ENCODE measurements at places on chromosomes 5 and 9.

DNA sequence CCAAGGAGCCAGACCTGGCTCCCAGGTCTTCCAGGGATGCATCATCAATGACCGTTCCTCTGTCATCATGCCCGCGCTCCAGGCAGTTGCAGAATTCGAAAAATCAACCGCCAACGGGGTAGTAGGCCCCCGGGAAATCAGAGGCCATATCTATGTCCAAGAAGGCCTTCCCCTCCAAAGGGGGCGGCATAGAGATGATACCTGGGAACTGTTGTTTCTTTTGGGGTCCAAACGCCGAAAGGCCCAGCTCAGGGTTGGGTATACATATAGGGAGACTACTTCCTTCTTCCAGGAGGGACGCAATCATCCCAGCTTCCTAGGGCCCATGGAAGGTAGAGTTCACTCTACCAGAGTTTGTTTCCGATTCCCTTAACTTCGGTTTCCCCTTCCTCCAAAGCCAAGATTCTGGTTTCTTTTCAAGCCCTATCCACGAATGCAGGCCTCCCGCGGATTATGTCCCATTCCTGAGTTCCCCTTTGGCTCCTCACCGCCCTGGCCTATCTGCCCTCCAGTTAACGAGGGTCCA, 754 bp downstream of the DCAF12 start:
- DNase-seq = no peak

- DNase-seq = no peak
Measured at GRCh38 chr9:79013715-79014610, 557.8 kb upstream of the TLE4 start.

GRCh38 chr5:128534726-128535125, 3.3 kb downstream of the FBN2 start:
- DNase-seq = no peak

GRCh38 chr5:149002053-149002452, 60.8 kb downstream of the SH3TC2 start:
- DNase-seq = no peak

- DNase-seq = no peak
Measured at GRCh38 chr5:169301386-169301934, 521 bp upstream of the SLIT3 start.

GRCh38 chr9:85425153-85425611, 316.6 kb downstream of the AGTPBP1 start:
- peak; percentile 71 for DNase-seq
